Choroid plexus epithelial cell (primary cell): ENCODE measurements at places on chromosomes 2 and 18.

DNA sequence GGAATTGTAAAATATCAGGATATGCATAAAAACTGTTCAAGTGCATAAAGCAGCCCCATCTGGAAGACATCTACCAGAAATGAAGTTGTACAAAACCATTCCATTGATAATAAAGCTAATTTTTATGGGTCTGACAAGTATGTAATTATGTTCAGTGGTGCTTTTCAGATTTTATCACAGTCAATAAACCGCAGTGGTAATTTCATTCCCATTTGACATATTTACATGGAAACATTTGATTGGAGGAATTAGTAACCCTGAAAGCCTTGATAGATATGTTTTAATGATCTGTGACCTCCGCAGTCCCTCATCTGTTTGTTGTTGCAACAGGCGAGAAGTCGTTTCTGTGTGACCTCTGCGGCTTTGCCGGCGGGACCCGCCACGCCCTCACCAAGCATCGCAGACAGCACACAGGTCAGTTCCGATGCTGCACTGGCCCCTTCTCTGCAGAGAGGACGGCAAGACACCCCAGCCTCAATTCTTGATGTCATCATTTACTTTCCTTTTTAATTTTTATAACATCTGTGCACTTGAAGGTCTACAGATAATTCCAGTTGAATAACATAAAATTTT lies 283.1 kb downstream of the ZNF407 start:
- DNase-seq = no peak

- no peak for DNase-seq
Measured at GRCh38 chr2:118279005-118279404, 190.7 kb downstream of the INSIG2 start.

GRCh38 chr2:207091176-207091575 lies 74.6 kb downstream of the KLF7 start:
- peak; percentile 35 for DNase-seq

GRCh38 chr18:51399491-51400122 lies 202.1 kb upstream of the MEX3C start:
- DNase-seq = peak; percentile 7

DNA sequence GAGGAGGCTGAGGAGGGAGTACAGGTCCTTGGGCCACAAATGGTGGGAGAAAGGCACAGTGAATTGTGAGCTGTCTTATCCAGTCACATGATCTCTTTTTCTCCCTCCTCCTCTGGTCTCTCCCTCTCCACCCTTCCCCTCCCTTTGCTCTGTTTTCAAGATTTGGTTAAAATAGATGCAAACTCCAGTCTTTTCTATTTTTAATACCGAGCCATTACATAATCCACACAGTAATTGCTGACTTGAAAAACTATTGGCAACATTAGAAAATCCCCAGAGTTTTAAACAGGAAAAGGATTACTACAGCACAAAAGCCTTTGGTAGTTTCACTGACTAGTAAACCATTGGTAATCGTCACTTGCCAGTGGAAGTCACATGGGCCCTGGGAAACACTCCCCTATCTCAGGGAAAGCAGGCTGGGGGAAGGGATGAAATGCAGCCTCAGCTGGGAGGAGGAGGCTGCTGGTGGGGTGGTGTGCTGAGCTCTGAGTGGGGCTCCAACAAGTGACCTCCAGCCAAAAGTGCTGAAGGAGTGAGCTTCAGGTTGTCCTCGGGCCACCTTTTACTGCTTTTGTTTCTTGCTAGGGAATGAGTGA lies 57.4 kb upstream of the PCBP1 start:
- peak; percentile 83 for DNase-seq

DNA sequence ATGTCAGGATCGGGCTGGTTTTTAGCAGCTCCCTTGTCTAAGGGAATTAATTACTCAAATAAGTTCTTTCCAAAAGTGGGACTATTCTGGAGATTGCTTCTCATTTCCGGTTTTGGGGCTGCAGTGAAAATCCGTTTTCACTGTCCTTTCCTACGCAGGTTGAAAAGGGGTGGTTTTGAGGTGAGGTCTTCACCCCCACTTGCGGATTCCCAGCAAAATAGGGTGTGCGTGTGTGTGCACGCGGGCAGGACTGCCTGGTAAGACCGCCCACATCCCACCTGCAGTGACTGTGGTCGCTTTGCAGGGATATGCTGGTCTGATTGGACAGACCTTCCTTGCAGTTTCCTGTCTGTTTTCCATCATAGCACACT lies 472 bp upstream of the PLEKHM3 start:
- DNase-seq = peak; percentile 23
